ENCODE measurements at places on chromosomes 3 and 15.

DNA sequence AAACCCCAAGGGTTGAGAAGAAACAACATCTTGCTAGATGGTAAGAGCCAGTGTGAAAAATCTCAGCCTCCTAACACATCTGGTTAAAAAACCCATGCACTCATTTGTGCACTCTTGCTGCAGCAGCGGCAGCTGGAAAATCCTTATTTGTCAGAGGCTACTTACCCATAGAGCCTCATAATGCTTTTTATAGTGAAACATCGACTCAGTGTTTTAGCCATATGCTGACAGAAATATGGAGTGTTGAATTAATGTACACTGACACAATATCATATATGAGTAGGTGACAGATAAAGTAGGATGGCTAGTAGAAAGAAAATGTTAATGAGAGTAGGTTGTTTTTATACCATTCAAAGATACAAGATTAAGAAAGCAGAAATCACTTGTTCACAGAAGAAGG lies 13.0 kb downstream of the SLC9A9 start:
- no peak for DNase-seq

- no peak for DNase-seq
These were observed 800.6 kb upstream of the LMCD1 start for GRCh38 chr3:7700977-7701376.

- DNase-seq, result no peak
These were observed 2.1 kb downstream of the CD47 start for GRCh38 chr3:108088697-108089096.

DNA sequence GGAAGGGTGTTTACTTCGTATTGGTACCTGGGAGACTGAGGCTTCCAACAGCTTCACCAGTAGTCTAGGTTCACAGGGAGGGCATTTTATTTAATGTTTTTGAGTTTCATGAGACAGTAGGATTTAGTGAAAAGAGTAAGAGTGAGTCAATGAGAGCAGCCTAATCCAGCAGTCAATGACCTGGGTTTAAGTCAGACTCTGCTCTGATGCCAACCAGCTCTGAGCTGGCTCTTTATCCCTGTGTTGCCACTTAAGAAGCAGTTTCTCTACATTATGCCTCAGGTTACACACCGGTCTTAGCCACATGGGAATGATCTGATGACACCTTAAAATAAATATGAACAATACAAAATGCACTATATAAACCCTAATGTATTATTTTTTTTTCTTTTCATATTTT lies 59.4 kb upstream of the KCNMB2 start:
- no peak for DNase-seq

DNA sequence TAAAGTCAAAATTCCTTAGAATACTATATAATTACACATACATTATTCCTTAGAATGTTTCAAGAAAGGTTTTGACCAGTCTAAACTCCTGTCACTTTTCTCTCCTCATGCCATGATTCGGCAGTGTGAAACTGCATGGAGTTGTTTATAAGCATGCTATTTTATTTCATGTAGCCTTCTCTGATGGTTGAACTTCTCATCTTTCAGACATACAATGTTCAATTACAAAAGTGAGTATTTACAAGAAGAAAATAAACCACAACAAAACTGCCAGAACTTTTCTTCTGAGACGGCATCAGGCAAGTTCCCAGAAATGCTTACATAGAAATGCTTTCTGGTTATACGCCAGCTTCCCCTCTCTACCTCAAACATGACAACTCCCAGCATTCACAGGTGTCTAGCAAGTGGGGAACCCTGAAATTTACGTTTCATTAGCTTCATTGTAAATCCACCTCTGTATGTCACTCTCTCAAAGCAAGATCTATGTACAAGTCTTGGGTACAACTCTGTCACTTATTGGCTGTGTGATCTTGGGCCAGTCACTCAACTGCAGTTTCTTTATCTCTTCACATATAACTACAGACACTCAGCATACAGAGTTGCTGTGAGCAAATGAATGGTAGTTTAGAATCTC lies 42.7 kb downstream of the HDGFL3 start:
- DNase-seq, result no peak

DNA sequence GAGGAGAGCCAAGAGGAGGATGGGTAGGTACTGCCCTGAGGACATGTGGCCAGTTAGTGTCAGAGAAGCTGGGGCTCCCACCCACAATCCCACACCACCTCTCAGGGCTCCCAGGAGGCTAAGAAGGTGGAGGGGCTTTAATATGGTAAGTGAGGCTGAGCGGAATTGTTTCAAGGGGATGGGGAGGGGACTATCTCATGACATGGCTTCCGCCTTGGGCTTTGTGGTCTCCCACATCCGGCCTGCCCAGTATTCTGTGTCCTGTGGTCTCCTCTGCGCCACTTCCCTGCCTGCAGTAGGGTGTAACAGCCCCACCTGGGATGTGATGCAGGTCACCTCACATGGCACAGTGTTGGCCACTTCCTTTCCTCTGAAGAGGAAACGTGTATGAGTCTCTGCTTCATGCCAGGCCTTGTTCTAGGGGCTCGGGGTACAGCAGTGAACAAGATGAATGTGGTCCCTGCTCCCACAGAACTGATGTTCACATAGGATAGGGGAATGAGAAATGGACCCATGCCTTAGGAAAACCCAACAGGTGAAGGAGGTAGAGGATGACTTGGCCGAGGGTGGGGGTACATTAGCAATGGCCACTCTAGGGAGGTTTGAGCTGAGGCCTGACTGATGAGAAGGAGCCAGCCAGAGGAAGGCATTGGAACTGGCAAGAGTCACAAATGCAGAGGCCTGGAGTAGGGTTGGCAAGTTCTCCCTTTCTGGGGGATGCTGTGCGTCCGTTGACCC lies 3.2 kb downstream of the NEIL1 start:
- no peak for DNase-seq

- DNase-seq, result no peak
These were observed 50.3 kb downstream of the HERC1 start for GRCh38 chr15:63783441-63783840.

DNA sequence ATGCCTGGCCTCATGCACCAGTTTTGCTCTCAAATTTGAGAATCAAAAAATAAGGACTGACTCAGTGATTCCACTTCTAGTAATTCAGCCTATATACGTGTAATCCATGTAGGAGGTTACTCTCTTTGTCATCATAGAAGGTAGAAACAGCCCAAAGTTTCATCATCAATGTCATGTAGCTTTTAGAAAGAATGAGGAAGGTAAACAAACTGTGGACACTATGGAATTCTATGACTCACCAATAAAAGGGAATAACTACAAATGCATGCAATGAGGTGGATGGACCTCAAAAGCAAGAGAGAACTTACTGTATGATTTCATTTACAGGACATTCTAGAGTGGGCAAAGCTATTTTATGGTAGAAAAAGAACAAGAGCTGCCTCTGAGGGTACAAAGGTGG lies 93.2 kb upstream of the LRIG1 start:
- DNase-seq, result peak; percentile 19

- DNase-seq, result peak; percentile 26
These were observed 394.2 kb upstream of the EPHA3 start for GRCh38 chr3:88713233-88713691.

- no peak for DNase-seq
These were observed 4.6 kb upstream of the SKIL start for GRCh38 chr3:170352936-170353335.

GRCh38 chr3:38805765-38806386 lies 10.1 kb downstream of the SCN10A start:
- DNase-seq, result peak; percentile 52

- DNase-seq, result no peak
These were observed 38.4 kb downstream of the KCNAB1 start for GRCh38 chr3:156158656-156159295.

GRCh38 chr3:41224120-41224806 lies 25.0 kb downstream of the CTNNB1 start:
- peak; percentile 86 for DNase-seq

DNA sequence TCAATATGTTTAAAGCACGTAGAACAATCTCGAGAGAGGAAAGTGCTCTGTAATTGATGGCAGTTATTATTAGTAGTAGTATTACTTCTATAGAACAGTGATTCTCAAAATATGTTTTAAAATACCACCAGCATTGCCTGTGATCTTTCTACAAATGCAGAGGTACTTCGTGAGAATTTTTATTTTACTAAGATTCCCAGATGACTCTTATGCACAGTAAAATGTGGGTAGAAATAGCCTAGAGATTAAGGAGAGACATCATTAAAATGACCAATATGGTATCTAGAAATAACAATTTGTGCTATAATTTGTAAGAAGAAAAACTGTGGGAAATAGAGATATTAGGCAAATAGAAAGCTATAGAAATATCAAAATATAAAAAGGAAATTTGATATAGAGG lies 157.9 kb downstream of the SUCNR1 start:
- DNase-seq, result no peak

DNA sequence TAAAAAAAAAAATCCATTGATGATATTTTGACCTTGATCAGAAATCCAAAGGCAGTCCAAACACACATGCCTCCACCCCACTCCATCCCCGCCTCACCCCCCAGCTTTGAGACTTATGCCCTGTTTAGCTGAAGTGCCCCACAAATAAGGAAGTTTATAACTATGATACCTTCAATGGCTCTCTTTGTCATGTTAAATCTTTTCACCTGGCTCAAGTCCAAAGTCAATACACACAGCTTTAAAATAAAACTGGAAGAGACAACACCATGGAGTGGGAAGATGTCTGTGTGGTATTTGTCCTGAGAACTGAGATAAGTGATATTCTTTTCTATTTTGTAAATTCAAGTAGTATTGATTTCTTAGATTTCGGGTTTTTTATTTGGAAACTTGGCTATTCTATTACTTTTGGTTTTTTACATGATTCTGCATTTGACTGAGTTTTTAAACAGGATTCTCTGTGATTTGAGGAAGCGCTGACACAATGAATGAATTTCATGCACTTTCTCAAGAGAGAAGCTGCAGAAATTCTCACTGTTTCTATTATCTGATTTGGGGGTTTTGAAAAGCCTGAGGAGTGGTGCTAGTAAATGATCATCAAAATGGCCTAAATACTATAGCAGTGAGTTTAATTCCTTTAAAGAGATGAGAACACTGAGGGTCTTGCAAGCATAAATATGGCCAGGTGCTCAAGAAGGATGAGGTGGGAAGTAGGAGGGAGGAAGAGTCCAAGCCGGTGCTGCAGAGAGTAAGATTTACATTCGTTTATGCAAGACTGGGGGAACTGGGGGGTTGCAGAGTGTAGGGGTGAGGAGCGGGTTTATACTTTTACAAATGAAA lies 5.2 kb downstream of the FOXB1 start:
- no peak for DNase-seq

GRCh38 chr3:133843634-133844033 lies 38.0 kb downstream of the SRPRB start:
- DNase-seq, result peak; percentile 27

- peak; percentile 67 for DNase-seq
These were observed 3.3 kb downstream of the TUBGCP5 start for GRCh38 chr15:23035964-23036566.

DNA sequence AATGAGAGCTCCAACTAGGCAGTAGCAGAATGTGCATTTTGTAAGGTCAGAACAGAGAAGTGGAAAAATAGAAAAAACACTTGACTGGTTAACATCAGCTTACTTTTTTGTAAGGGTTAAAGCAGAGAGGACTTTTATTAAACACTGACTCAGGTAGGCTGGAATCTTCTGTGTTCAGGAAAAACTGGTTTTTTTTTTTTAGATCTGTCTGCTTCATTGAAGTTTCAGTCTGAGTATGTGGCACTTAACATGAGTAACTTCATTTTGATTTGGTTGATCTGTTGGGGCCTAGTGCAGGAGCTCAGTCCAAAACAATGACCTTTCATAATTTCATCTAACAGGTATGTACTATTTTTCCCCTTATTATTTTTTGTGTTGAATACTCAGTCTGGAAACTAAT lies 141.1 kb downstream of the DOCK3 start:
- DNase-seq, result no peak

DNA sequence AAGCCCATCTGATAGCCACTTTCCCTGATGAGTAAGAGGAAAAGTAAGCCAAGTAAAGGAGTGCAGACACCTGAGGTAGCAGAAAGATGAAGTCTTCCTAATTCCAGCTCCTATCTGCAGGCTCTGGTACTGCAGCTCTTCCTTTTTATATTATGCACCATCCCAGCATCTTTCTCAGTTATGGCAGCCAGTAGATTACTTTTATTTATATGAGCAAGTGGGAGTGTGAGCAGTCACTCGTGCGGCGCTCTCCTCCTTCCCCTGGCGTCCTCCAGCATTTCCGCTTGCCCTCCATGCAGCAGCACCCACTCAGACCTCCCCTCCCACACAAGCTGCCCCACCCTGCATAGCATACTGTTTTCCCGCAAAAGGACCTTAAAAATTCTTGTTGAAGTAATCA lies 465.9 kb upstream of the DPPA4 start:
- DNase-seq, result no peak

All from GM03348 (cell line).